H7 (cell line): ENCODE measurements at places on chromosomes 13 and 19.

GRCh38 chr19:33132021-33132420, at the start of gene WDR88:
TSS of gene WDR88 (plus strand) at chr19:33132114. CDS start at chr19:33132170, 56 bp downstream.
- peak; percentile 51 for DNase-seq

GRCh38 chr13:21074546-21074945, 13.2 kb upstream of the LATS2 start:
- DNase-seq, result peak; percentile 33

DNA sequence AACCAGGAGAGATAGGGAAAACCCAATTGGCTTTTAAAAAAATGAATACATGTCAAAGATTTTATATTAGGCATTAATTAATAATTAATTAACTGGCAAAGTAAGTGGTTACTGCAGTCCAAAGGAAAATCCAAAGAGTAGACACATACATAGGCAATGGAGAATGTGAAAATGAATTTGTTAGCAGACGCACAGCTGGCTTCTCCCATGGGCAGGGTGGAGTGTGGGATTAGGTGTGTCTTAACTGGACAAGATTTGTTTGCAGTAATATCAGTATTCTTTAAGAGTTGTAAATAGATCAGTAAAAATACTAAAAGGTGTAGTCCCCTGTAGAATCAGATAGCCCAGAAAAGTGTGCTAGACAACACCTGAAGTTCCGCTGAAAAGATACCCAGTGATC, 58.7 kb downstream of the DHRS12 start:
- no peak for DNase-seq

DNA sequence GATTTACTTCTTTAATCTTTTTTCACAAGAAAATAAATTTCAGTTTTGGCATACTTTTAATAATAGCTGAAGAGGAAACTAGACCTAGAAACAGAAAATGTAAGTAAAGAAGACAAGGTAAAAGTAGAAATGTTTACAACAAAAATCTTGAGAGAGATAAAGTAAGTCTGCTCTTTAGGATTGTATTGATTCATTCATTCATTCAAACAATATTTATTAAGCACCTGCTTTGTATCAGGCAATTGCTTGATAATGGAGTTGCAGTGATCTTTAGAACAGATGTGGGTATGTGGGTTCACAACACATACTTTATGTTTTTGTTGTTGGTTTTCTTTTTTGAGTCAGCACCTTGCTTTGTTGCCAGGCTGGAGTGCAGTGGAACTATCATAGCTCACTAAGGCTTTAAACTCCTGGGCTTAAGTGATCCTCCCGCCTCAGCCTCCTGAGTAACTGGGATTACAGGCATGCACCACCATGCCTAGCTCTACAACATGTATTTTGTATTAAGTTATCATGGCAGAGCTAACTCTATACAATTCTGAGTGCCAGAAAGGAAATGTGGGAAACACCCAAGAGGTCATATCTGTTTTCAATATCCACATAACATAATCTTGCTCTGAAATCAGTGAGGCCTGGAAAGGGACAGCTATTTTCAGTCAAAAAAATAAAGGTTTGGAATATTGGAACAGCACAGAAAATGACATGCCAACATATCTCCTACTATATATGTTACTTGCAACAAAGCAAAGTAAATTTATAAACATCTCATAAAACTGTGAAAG, 8.8 kb upstream of the SPART start:
- DNase-seq, result no peak

DNA sequence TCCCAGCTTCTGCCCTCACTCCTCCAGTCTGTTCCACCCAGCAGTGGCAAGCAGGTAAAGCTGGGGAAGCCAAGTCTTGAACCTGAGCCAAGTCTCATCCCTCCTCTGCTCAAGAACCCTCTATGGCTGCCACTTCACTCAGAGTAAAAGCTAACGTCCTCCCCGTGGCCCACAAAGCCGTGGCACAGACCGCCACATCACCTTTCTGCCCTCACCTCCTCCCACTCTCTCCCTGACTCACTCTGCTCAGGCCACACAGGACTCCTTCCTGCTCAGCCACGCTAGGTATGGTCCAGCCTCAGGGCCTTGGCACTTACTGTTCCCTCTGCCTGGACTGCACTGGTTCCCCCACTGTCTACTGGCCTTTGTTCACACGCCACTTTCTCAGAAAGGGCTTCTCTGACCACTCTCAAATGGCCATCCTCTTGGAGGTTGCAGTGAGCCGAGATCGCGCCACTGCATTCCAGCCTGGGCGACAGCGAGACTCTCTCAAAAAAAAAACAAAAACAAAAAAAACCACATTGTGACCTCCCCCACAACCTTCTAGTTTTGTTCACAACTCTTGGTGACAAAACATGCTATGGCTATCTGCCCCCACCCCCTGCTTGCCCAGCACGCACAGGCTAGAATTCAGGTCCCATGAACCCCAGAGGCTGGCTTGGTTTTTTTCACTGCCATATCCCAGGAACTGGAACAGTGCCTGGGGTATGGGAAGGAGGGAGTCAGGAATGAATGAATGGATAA, 15.8 kb downstream of the NDUFB7 start:
- no peak for DNase-seq

DNA sequence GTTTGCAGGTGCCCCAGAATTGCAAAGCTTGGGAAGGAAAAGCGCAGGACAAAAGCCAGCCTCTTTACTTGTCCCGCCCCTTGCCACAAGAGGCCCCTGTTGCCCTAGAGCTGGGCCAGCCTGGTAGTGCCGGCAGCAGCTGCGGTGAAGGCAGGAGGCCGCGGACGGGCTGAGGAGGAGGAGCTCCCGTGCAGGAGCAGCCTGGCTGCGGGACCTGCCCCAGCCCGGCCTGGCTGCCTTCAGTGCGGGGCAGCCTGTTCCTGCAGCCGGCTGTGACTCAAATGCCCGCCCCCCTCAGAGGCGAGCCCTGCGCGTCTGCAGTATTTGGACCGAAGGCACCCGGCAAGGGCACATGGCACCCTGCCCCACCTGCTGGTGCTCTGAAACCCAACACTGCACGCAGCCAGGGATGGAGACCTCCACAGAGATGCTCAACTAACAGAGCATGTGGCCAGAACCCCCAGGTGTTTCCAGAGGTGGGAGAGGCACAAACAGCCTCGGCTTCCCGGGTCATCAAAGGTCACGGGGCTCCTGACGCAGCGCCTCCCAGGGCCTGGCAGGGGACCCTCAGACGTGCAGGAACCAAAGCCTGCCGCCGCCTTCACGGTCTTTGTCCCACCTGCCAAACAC, 29.7 kb downstream of the NAXD start:
- DNase-seq, result peak; percentile 97
